Stimulated activated CD8-positive, alpha-beta memory T cell treated with anti-CD3 and anti-CD28 coated beads, Interleukin-2, amount 100 ng/mL, for 48 hours (primary cell): ENCODE measurements at places on chromosomes 2 and 18.

DNA sequence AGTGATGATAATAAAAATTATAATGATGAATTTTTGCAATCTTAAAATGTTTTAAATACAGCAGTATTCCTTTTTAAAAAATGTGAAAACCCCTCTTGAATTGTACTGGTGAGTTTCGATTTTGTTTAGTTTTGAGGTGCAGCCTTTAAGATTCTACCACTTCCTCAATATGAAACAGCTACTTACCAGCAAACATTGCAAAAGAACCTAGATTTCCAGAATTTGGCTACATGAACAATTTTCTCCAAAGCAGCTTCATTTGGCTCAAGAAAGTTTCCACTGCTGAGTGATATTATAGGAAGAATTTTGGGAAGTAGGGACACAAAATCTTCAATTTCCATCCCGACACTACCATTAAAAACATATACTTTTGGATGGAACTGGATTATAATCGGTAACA, 12.0 kb downstream of the TCF4 start:
- no peak for DNase-seq

DNA sequence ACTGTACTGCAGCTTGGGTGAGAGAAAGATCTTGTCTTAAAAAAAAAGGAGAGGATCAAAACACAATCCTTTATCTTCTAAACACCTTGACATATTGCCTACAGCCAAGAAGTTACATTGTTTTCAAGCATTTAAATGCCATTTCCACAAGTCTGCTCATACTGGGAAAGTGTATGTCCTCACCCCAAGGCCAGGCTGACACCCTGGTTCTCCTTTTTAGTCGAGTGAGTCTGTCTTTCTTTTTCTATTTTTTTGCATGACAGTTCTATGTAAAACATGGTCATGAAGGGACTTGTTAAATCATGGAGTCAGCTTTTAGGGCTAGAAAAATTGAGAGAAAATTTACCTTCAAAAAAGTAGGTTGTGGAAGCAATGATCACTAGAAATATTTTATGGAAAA, 233.3 kb downstream of the FAM210A start:
- no peak for DNase-seq

DNA sequence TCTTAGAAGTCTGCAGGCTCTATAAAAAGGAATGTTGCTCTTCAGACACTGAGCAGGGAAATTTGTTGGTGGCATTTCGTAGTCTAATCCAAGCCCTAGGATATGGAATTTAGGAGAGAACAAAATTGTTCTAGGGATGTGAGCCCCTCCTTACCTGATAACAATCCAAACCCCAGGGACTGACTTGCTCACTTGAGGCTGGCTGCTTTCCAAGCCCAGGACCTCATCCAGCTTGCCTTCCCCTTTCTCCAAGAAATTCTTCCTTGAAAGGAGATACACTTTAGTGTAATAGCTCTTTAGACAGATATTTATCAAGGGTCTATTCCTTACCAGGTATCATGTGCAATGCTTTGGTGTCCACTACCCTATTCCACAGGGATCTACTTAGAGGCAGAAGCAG, 279.8 kb downstream of the C1D start:
- no peak for DNase-seq

- no peak for DNase-seq
Measured at GRCh38 chr18:72720116-72720515, 147.7 kb downstream of the NETO1 start.

GRCh38 chr18:12362473-12363174, 14.4 kb downstream of the AFG3L2 start:
- no peak for DNase-seq

- DNase-seq, result no peak
Measured at GRCh38 chr2:151922845-151923666, 94.8 kb upstream of the ARL5A start.

GRCh38 chr18:46555724-46556123, 101.3 kb downstream of the LOXHD1 start:
- DNase-seq, result peak; percentile 2

GRCh38 chr2:113050921-113051895, 1.5 kb downstream of the IL36B start:
- DNase-seq, result no peak

DNA sequence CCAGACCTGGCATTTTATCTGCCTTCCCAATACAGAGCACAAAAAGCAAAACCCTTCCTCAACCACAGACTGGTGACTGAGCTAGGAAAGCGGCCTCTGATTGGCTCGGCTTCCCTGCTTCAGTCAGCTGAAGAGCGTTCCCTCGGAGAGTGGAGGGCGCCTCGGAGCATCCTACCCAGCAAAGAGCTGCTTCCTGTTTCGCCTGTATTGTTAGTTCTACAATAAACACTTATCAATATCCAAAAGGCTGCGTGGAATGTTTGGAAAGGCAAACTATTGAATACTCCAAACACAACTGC, 125.0 kb downstream of the CACNB4 start:
- DNase-seq, result no peak

DNA sequence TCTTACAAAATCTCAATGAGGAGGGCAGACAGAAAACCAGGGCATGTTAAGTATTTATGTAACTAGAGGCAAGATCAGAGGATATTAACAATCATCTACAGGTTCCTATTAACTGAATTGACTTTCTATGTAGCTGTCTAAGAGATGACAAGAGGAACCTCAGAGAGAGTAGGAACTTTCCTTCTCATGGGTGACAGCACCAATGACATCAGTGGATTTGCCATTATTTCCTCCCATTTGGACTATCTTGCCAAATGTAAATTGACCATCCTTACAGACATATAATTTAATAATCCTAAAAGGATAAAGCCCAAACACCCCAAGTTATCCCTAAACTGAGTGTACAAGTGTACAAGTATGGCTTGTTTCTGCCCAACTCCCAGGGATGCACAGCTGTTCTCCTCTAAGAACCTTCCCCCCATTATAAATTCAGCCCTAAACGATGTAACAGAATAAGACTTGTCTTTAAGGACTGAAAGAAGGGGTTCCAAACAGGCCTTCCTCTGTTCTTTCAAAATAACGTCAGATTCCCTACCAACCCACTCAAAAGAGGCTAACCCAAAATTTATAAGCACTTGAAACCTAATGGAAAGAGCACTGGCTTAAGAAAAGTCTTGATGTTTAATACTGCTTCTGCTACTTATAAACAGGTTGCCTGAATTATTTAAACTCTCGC, 73.4 kb upstream of the CHAC2 start:
- no peak for DNase-seq

DNA sequence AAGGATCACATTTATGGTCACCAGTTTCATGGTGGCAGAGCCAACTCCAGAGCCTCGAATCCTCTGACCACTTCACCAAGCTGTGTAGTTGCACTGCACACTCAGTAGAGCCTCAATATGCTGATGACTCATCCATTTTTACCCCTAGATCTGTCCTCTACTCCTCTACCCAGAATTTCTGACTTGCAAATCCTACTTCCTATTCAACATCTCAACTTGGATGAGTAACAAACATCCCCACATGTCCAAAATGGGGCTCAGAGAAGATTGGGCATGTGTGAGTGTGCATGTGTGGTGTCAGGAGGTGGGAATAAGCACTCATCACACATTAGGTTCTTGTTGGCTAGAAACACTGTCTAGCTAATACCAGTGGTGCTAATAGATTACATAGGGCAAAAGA, 57.8 kb upstream of the IGFBP2 start:
- DNase-seq, result no peak

DNA sequence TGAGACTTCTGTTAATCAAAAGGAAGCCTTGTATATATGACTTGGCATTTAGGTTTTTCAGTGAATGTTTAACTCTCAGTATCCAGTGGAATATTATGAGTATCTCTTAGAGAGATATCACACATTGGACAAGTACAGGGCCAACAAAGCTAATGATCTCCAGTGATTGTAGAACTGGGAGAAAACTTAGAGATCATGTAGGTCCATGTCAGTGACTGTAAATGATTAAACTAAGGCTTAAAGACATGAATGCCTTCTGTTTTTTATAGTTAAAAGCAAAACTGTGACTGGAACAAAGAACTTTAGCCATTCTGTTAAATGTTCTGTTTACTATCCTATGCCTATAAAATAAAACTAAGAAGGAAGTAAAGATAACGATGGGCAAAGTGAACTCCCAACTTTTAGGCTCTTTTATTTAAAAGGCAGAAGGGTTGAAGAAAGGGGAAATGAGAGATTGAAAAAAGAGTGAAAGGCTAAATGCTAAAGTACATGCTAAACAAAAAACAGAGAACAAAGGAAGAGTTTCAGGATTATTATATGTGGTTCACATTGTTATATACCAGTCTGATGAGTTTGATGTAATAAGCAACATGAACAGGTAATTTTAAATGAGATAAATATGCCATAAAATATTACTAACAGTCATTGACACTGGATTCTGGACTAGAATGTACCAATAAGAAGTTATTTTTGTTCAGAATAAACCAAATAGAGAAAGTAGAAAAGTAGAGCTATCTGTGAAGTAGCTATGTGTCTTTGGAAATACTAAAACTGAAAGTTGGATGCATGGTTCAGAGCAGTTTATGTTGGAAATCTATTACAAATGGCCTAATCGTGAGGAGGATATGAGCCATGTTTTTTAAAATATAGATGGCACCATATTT, 37.1 kb upstream of the TNFRSF11A start:
- DNase-seq, result no peak

DNA sequence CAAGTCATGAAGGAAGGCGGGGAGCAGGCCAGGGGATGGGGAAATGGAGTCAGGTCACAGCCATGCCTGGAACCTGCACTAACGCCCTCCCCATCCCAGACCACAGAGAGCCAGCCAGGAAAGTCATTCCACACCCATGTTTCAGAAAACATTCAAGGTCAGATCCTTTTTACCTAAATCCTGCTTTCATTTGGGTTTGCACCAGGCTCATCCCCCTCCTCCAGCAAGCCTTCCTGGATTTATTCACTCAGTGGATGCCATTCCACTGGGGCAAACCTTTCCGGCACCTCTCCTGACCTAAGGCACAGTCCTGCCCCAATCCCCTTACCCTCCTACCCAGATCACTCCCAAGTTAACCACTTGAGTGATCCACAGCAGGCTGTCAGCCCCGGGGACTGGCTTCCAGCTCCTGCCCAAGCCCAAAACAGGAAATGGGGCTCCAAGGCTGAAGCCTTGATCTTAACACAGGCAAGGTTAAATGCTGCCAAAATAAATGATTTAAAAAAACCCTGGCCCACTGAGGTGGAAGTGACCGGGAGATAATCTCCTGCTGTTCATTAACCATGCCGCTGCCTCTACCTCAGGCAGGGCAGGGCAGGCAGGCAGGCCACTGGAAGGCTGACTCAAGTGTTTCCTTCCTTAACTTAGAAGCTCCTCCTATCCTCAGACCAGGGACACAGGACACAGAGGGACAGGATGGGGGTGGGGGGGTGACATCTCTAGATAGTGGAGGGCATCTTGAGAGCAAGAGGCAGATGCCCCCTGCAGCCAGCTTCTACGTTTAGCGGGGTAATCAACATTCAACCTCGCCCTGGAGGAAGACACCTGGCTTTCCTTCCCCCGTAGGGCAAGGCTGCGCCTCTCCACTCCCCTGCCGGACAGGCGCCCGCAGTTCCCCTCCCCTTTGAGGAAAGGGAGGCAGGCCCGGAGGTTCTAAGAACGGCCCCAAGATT, 1.4 kb downstream of the RAB11FIP5 start:
- DNase-seq, result no peak

GRCh38 chr2:121234144-121234543, 50.9 kb downstream of the TFCP2L1 start:
- no peak for DNase-seq

- no peak for DNase-seq
Measured at GRCh38 chr2:152037743-152038435, 61.0 kb downstream of the CACNB4 start.

- no peak for DNase-seq
Measured at GRCh38 chr2:221569871-221570270, 2.2 kb downstream of the EPHA4 start.

GRCh38 chr18:24460388-24460787, at the start of gene HRH4:
Gene HRH4, plus strand, starts transcription at chr18:24460637. Its CDS starts 92 bp downstream, at chr18:24460729.
- no peak for DNase-seq

DNA sequence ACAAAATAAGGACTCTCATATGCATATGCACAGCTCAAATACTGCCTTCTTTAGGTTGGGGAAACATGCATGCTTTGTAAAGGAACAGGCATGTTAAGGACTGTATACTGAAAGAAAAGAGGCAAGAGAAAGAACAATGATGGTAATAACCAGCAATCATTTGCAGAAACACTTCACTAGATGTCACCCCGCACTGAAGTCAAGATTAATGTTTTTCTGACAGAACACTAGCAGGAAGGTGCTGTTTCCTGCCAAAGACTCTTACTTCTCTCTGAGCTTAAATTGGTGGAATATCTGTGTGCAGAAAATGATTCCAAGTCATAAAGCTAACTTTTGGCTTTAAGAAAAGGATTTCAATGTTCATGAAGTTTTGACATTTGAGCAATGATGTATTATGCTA, 19.3 kb upstream of the CSRNP3 start:
- no peak for DNase-seq

DNA sequence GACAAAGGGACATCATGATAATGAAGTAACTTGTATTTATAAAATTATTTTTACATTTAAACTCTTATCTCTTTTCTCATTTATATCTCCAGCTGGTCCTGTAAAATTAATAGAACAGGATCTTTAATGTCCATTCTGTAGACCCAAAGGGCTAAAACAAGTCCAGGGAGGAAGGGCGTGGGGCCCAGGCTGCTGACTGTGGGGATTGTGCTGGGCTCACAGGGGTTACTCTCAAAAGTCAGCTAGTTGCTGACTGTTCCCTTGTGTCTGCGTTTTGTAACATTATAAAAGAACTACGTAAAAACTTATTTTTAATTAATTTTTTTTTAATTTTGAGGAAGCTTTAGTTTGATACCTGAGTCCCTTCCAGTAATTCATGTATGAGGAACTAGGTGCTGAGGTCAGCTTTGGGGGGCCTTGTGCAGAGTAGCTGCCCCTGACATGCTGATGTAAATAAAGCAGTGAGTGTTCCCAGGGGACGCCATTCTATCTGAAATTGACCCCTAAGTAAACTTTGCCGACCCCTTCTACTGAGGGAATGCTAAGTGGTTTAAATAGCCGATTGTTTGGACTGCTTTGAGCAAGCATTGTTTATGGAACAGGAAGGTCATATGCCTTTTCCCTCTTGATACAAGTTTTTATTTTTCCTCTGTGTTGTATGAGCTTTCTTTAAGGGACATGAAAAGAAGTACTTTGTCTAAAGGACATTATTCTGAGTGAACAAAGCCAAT, 56.4 kb downstream of the MERTK start:
- no peak for DNase-seq

- no peak for DNase-seq
Measured at GRCh38 chr18:43170586-43170985, 55.1 kb upstream of the RIT2 start.

DNA sequence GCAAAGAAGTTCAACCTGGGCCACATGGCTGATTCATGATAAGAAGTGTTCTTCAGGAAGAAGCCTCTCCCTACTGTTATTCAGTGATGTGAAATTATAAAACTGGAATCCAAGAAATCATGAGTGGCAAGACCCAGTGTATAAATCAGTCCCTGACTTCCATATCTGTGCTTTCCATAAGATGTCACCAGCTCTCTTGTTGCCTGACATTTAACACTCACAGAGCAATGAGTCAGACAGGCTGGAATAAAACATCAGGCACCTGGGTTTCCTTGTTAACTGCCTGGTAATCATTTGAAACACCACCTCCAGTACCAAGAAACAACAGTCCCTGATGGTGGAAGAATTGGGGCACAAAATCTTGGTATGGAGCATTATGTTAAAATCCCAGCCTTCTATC, 76.1 kb downstream of the SCG2 start:
- no peak for DNase-seq

GRCh38 chr2:83063511-83063910, 1395.6 kb downstream of the SUCLG1 start:
- no peak for DNase-seq
